Hematopoietic multipotent progenitor cell treated with erythropoietin and hydrocortisone succinate and interleukin-3 and kit ligand, for 6 days (in vitro differentiated cells): ENCODE measurements at places on chromosomes 12 and 14.

GRCh38 chr12:53806721-53807120 is 54.9 kb upstream of the CISTR start:
- no peak for DNase-seq

- peak; percentile 12 for DNase-seq
These were observed 96.6 kb downstream of the PRKCH start for GRCh38 chr14:61417883-61418455.

GRCh38 chr14:67944605-67945004 is 125.0 kb downstream of the RAD51B start:
- DNase-seq = no peak

GRCh38 chr14:39398382-39398781 is 33.9 kb downstream of the FBXO33 start:
- no peak for DNase-seq

DNA sequence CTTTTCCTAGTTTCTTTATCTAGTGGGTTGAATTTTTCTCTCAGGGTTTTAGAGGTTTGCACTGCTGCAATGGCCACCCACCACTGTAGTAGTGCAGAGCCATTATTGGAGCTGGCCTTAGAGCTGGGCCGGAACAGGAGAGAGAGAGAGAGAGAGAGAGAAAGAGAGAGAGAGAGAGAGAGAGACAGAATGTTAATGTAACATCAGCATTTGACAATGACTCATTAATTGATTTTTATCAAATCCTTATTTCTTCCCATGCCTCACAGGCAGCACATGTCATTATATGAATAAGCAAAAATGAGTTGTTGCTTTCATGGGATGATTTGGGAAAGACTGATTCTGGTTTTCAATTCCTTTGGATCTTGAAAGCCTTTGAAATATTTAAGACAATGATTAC is 76.3 kb upstream of the PPP4R3A start:
- no peak for DNase-seq

- no peak for DNase-seq
These were observed 8.2 kb downstream of the ALDH1L2 start for GRCh38 chr12:105076098-105076497.

- no peak for DNase-seq
These were observed 13.2 kb downstream of the FOXN4 start for GRCh38 chr12:109295764-109296425.

DNA sequence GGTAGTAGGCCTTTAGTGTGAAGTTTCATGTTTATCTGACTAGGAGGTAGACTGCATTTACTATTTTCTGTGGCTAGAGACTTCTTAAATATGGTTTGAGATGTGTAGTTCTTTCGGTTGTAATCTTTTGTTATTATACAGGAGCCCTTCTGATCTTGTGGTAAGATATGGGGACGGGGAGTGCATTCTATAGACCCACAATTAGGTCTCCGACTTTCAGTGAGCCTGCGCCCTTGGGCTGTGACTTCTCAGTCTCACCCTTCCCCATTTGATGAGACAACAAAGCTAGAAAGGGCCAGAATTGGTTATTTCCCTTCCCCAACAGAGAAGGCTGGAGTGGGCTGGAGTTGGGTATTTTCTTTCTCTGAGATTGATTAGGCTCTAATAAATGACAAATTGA is 130.0 kb downstream of the MSRB3 start:
- peak; percentile 38 for DNase-seq

DNA sequence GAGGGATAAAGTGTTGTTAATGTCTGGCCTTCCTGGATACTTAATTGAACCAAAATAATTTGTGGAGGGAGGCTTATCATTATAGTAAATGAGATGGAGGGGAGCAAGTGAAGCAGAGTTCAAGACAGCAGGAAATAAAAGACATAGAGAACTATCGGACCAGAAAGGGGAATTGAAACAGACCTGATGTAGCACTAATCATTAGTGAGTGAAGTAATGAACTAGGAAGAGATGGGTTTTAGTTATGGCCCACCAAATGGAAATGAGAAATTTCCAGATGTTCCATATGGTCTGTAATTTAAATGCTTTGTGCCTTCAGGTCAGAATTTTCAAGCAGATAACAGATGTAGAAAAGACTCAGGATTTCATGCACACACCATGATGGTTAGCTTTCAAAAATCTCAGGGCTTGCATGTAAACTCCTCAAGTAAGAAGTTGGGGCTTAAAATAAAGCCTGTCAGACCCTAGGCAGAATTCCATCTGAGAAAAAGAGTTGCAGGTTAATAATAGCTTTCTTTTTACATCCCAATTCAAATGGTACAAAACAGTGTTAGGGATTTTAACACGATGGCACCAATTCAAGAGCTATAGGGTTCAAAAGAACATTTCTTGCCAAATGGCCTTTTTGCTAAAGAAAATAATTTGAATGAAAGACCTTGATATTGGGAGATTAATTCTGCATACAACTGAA is 355.8 kb downstream of the FSCB start:
- DNase-seq = no peak

GRCh38 chr12:90398285-90398836 is 556.6 kb downstream of the CCER1 start:
- DNase-seq = no peak

DNA sequence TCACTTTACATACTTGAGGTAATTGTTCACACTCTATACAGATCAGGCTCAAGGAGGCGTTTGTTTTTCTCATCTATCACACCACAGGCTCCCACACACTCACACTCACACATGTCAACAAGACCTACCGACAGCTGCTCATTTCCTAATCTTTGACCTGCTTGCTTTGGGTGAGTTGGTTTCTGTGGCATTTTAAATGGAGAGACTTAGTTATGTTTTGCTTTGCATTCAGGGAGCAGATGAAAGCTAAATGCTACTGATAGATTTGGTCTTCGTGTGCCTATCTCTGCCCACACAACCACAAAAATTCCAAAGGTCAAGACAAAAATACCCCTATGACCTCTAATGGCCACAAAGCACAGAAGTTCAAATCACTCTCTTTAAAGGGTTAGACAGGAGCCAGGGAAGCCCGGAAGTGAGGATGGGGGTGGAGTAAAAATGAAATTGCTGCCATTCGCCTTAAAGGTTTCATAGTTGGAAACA is 203.5 kb upstream of the G2E3 start:
- no peak for DNase-seq

- DNase-seq = no peak
These were observed 1.5 kb upstream of the PPP1CC start for GRCh38 chr12:110744151-110744571.

DNA sequence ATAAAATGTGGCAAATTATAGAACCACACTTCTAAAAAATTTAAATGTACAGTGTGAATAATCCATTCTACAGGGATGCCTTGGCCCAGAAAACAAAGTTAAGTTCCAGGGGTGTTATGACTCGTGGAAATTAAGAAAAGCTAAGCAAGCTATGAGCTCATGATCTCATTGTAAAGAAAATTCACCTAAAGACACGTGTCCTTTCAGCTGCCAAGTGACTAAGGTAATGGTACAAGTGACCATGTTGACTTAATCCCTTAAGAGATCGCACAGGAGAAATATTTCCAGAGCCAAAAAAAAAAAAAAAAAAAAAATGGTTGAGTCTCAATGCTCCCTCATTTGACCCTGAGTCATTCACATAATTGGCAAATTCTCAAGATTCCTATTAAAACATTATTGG is 51.4 kb upstream of the ANO2 start:
- DNase-seq = no peak

DNA sequence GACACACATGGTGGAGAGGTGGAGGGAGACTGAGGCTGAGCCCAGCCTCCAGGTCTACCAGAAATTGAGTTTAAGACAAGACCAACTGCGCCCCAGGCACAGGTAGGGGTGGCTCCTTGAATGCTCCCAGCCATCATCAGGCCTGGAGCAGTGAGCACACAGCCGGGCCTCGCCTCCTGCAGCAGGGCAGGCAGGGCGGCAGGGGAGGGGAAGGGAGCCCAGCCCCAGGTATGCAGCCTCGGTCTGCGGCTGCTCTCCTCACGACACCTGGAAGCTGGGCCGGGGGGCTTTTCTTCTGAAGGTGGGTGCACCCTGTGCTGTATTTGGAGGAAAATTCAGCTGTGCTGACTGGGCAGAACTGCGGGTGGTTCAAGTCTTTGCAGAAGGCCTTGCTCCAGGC is 29.5 kb upstream of the TDRD9 start:
- DNase-seq = no peak

DNA sequence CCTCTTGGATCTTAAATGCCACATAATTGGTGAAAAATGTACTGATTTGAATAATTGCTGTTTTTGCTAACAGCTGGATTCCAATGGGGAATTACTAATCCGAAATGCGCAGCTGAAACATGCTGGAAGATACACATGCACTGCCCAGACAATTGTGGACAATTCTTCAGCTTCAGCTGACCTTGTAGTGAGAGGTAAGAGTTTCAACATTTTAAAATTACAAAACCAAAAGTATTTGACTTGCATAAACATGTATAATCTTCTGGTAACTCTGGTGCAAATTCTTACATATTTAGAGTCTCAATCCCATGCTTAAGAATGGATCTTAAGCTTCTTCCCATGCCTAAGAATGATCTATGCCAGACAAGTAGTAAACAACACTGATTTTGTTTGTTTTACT is 229.1 kb upstream of the PDZRN4 start:
- DNase-seq = no peak

DNA sequence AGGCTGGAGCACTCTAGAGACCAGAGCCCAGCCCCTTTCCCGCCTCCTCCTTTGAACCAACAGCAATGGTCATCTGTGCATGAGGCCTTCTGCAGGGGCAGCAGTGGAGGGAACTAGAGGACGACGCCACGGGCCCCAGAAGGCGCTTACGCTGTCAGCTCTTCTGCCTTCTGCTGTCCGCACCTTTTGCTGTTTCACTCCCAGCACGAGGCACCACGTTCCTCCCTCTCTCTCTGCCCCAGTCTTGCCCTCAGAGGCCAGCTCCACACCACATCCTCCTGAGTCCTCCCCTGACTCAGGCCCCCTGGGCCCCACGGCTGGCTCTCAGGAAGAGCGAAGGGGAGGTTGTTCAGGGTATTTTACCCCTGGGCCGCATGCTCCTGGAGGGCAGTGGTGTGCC is 15.5 kb downstream of the MMAB start:
- DNase-seq = no peak

GRCh38 chr12:68894276-68894855 is 38.6 kb downstream of the CPM start:
- DNase-seq = no peak

- DNase-seq = no peak
These were observed 89.5 kb downstream of the SOX5 start for GRCh38 chr12:23860019-23860418.

DNA sequence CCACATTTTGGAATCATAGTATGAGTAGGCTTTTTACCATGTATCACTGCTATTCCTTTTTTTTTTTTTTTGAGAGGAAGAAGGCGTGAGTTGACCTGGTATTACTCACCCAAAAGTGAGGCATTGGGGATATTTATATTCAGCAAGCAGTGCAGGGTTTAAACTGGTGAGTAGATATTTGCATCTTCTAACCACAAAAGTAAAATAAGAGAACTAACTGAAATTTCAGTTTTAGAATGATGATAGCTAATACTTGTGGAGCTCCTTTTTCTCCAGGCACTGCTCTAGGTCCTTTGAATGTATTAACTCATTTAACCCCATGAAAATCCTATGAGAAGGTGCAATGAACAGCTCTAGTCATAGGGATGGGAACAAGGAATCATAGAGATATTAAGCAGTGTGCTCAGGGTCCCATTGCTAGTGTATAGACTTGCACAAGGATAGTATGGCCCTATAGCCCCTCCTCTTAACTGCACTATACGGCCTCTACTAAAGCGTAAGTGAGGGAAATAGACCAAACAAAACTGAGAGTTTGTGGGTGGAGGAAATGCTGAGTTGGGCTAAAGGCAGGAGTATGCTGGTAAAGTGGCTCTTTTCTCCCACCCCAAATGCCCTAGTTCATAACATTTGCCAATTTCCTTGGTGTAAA is 104.3 kb upstream of the MAX start:
- DNase-seq = no peak

DNA sequence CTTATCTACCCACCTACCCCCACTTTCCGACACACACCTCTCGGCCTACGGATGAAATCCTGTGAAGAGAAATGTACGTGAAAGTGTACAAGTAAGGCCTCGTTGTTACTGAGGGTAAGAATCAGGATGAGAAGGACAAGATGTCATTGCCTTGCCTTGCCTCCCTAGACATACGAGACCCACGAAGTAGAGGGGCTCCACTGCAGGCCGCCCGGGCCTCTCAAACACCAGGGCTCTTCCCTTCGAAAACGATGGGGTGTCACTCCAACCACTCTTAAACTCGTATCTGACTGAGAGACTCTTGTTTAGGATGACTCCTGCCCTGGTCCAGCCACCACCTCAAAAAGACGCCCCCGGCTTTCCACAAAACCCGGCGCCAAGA is 498 bp downstream of the RACGAP1 start:
- peak; percentile 57 for DNase-seq

DNA sequence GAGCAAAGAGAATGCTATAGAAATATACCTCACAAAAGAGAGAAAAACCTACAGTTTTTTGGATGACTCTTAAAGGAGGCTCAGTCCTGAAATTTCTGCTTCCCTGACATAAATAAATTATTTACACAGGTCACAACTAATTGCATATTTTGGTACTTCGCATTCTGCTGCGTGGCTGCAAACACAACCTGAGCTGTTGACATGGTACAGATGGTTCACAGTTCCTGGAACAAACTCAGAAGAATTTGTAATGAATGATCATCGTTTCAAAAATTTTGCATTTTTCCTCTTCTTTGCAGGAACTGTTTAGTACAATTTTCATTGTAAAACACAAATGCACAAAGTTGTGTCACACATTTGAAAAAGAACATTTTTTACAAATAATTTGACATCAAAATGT is 313.7 kb upstream of the SYT1 start:
- no peak for DNase-seq

- no peak for DNase-seq
These were observed 167.3 kb upstream of the TMCC3 start for GRCh38 chr12:94817695-94818075.

DNA sequence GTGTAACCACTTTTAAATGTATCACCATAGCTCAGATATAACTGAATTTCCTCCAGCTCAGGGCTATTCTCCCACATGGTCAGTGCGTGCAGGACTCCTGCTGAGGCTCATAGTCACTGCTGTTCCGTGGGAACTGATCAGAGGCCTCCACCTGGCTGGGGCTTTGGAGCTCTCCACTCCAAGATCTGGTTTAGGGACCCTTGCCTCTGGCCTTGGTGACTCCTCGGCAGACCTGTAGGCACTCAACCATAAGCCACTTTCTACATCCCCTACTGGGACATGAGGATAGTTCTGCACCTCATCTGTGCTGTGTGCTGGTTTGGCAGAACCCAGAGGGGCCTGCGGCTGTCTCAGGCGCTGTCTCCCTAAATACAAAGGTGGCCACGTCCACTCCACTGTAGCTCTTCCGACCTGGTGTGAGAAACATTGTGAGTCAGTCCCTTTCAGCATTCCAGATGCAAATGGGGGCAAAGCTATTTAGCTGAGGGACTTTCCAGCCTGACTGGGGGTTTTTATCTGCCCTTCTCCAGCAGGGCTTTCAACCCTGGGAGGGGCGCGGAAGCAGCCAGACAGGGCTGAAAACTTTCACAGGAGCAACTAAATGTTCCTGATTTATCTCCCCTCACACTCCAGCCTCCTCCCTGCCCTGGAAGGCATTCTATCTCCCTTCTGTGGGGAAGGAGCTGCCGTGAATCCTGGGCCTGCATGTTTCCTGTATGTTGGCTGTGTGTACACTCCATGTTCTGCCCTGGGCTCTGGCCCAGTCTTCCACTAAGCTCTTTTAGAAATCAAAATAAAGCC is 218.3 kb upstream of the DAAM1 start:
- DNase-seq = no peak
